Hypothalamus (tissue), 51 donors: ENCODE measurements at places on chromosomes 5 and 9.

GRCh38 chr9:122954253-122954691, 13.5 kb downstream of the RABGAP1 start:
- DNase-seq: no peak

DNA sequence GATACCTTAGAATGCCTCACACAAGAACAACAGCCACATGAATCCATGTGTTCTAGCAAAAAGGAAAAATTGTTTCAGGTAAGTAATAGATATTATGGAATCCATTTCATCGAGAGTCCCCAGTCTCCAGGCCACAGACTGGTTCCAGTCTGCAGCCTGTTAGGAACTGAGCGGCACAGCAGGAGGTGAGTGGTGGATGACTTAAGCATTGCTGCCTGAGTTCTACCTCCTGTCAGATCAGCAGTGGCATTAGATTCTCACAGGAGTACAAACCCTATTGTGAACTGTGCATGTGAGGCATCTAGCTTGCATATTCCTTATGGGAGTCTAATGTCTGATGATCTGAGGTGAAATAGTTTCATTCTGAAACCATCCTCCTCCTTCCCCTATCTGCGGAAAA, 207.0 kb downstream of the CSNK1G3 start:
- no peak for DNase-seq

- DNase-seq: no peak
Observed at GRCh38 chr9:134492721-134493460, 148.7 kb upstream of the COL5A1 start.

GRCh38 chr9:114784721-114785279, 21.0 kb downstream of the TNFSF15 start:
- DNase-seq: no peak

GRCh38 chr5:173689737-173690360, 73.4 kb upstream of the BOD1 start:
- DNase-seq: peak; percentile 16

- no peak for DNase-seq
Observed at GRCh38 chr5:14944996-14945395, 73.4 kb upstream of the ANKH start.

GRCh38 chr5:31186672-31187267, 6.7 kb upstream of the CDH6 start:
- no peak for DNase-seq

- no peak for DNase-seq
Observed at GRCh38 chr5:65356274-65356673, 125.4 kb downstream of the ADAMTS6 start.

GRCh38 chr5:151153766-151154272, 3.8 kb downstream of the ANXA6 start:
- DNase-seq: no peak

DNA sequence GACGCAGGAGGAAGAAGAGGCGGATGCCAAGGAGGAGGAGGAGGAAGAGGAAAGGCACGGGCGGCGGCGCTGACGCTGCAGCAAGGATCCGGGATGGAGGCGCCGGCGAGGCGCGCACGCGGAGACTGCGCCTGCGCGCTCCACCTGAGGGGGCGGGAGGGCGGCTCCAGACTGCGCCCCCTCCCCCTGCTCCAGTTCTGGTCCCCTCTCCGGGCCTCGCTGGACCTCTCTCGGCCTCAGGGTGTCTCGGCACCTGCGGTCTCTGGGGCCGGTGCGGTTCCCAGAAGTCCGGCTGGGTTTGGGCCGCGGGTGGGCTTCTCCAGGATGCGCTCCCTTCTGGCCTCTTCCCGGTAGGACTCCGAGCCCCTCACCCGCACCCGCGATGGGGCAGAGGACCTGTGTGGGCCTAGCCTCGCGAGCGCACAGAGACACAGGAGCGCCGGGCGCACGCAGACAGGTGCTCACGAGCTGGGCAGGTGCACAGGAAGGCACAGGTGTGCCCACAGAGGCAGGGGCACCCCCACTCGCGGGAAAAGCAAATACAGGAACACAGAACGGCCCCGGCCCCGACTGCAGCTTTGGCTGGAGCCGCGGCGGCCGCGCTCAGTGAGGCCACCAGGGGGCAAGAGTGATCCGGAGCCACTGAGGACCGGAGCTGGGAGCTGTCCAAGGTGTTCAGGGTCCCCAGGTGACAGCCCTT, at the start of gene NPDC1:
NPDC1 (minus strand) TSS at position 90 of the 700 bp plus-strand sequence. CDS start 188 bp downstream, outside the sequence.
- DNase-seq: peak; percentile 55
